ENCODE measurements at places on chromosomes 1 and 21. TPM values are rescaled to one million over a fixed set of nuclear protein-coding genes. Genes with fewer than 3 reads are reported as not detected.

DNA sequence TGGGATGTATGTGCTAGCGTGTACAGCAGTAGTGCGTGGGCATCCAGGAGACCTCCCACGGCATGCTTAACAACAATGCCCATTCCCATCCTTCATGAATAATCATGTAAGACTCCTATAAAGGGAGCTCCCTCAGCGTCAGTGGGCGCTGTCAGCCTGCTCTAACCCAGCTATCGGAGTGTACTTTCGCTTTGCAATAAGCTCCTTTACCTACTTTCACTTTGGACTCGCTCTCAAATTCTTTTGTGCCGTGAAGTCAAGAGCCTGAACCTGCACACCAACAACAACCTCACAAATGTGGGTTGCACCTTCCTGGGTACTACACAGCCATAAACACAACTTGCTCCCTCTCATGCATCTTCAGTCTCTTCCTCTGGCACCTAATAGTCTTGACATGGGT lies 114.8 kb upstream of the PAXBP1 start:
- DNase-seq = no peak

Gene GUCA2B
- total RNA-seq = not detected

Gene TMEM54
- total RNA-seq = 0.92 TPM

DNA sequence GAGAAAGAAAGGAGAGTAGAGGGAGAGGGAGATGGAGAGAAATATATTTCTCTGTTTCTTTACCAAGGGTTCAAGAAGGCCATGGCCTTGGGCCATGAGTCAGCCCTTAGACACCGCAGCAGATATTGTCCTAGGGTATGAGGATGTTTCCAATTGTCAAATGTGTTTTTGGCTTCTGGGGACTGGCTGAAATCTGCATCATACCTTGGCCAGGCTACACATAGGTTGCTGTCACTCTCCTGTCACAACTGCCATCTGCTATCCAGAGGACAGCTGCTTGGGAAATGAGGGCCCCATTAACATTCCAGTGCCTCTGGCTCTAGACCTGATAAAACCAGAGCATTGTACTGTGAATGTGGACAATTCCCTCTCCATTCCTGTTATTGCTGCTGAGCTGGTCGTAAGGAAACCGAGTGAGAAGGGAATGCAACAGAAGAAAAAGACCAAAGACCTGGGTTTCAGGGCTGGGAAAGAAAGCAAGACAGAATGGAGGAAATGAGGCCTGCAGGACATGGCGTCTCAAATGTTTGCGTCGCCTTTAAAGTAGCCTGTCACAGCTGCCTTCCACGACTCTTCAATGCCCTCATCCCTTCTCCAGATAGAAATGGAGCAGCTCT lies 8.8 kb upstream of the PIGC start:
- DNase-seq = no peak

DNA sequence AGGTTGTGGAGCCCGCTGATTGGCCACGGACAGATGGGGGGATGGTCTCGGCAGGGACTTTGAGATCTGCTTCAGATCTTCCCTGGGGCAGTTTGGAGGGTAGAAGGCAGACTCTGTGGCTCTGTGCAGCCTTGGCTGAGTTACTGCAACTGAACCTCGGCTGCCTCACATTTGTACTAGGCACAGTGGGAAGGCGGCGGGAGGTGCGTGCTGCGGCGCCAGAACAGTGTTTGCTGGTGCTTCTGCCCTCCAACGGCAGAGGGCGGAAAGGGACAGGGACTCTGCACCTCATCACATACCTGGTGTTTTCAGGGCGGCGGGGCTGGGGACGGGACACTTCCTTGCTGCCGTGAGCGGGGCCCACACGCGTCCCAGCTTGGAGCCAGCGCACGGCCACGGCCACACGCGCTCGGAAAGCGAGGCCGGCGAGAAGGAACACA lies 26.2 kb downstream of the SLC66A1 start:
- peak; percentile 65 for DNase-seq

Gene SYTL1
- total RNA-seq = 3.9 TPM

Gene CLCA2
- not detected for total RNA-seq

DNA sequence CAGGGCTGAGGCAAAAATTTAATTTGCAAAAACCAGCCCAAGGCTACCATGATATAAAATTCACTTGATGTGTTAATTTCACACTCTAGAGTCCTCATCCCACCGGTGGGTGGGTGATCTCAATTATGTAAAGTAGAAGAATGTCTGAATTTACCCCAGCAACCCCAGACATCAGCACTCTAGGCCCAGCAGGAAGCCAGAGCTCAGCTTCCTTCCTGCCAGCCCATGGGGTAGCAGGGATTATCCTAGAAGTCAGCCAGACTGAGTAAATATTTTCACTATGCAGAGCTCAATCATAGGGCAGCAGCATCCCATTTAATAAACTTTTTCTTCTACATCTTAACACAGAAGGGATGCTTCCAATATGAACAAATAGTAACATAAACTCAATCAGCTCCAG lies 71.0 kb downstream of the SIPA1L2 start:
- DNase-seq = no peak

- no peak for DNase-seq
Measured at GRCh38 chr1:207826557-207827487, 75.0 kb downstream of the CD46 start.

- DNase-seq = no peak
Measured at GRCh38 chr1:24022581-24023361, 42.6 kb upstream of the SRSF10 start.

DNA sequence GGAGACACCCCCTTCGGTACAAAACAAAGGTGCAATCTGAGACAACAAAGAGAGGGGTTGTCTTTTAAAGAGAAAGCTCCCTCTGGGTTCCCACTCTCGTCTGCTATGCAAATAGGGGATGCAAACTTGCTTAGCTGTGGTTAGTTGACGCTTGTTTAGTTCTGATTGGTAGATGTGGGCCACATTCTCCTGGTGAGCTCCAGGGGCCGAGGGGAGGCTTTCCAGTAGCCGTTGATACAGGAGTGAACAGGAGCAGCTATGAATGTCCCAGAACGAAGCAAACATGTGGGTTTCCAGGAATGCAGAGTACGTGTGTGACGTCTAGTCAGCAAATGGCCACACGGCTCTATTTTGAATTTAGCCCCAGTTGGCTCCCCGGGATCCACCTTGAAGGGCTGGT lies 14.7 kb downstream of the TFF2 start:
- DNase-seq = peak; percentile 3

DNA sequence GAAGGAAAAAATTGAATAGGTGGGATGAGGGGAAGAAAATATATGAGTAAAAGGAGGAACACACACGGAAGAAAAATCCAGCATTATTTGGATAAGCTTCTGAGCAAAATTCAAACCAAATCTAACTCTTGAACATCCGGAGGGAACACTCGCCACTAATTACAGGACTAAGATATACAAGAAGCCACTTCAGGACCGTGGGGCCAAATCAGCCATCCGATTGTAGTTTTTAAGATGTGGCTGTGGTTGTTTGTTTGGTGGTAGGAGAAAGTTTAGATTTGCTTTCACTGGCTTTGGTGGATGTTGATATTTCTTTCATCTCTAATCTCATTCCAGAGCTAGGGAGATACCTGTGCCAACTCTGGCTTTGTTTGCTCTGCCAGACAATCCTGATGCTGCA lies 43.7 kb upstream of the ADAMTS1 start:
- no peak for DNase-seq

DNA sequence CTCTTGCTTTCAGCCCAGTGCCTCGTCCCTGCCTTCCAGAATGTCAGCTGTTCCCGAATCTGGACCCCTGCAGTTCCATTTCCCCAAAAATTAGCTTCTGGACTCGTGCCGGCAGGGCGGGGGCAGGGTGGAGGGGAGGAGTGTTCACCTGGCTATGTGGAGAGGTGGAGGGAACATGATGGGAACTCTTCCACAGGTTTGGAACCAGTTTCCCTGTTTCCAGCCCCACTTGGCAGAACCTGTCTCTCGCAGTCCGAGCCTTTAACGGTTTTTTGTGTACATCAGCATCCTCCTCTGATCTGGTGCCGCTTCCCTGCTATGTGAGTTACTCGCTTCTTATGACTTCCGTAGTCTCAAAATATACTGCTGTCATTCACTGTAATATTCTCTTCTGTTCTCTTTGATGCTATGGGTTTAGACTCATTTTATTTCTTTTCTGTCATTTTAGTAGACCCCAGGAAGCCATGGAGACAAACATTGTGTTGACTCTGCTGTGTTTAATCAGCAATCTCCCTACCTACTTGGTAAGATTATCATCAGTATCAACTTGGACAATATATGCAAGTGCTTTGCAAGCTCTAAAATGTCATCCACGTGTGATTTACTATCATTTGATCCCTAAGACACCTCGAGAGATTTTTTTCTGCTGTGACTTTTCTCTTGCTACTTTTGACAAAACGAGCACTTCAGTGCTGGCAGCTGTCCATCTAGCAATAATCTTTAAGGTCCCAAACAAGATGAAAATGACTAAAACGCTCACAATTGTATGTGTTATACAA lies 33.3 kb upstream of the HNRNPU start:
- no peak for DNase-seq

- no peak for DNase-seq
Measured at GRCh38 chr21:45578811-45579381, 36.7 kb upstream of the SLC19A1 start.

DNA sequence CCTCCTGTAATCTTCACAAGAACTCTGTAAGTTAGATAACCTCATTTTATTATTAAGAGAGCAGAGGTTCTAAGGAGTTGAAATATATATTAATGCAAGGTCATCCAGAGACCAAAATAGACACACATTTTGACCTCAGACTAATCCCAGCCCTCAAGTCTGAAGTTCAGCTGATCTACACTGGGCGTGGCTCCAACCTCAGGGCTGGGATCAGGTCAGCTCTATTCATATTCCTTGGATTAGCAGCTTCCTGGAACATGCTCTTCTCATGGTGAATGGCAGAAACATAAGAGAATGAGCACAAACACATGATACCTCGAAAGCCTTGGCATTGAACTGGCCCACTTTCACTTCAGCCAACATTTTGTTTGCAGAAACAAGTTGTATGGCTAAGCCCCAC lies 200.8 kb upstream of the ST6GALNAC5 start:
- DNase-seq = no peak

DNA sequence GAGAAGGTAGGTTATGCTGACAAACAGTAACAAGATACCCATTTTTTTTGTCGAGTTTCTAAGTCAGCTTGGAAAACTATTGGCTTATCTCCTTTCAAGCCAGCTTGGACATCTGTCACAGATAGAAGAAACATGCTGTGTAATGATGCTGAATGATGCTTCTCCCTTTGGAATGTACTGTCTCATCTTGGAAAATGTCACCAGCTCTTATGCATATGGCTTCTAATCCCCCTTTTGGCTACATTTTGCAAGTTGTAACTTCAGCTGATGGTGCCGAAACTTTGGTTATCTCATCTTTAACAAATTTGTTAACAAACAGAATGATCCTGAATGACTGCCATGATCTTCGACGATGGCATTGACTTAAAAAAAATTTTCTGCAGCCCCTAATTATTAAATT lies 68.8 kb upstream of the ST6GALNAC3 start:
- no peak for DNase-seq

Gene BATF3
- total RNA-seq = 1.0 TPM

Gene GPR52
- 4.8 TPM for total RNA-seq

Gene LHX8
- total RNA-seq = not detected

Gene WDR4
- total RNA-seq = 12.9 TPM

DNA sequence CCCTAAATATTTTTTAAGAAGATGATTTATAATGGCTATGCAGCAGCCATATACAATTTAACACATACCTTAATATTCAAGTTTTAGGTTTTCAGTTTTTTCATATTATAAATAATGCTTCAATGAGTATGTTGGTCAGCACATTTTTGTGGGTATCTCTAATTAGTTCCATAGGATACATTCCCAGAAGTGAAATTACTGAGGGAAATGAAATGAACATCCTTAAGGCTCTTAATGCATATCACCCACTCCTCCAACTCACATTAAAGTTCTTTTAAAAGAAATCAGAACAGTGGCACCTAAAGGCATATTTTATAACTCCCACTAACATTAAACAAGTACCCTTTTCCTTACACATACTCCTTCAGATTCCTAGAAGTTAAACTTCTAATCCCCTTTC lies 56.1 kb downstream of the EYA3 start:
- no peak for DNase-seq

DNA sequence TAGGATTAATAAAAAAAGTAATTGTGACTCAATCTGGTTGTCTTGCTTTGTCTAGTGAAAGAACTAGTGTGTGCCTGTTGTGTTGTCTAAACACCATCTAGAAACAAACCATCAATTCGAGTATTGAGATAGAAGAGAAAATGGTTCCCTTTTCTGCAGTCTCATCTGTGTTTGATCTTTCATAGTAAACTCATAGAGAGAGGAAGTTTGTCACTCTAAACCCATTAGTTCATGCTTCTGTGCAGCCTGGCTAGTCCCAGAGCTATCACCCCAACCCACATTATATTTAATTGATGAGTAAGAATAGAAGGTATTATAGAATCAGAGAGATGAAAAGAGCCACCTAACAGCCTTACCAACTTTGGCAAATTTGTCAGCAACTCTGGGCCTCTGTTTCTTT lies 99.5 kb downstream of the TGFB2 start:
- DNase-seq = no peak

GRCh38 chr1:203328714-203329122 lies 22.2 kb downstream of the FMOD start:
- no peak for DNase-seq

DNA sequence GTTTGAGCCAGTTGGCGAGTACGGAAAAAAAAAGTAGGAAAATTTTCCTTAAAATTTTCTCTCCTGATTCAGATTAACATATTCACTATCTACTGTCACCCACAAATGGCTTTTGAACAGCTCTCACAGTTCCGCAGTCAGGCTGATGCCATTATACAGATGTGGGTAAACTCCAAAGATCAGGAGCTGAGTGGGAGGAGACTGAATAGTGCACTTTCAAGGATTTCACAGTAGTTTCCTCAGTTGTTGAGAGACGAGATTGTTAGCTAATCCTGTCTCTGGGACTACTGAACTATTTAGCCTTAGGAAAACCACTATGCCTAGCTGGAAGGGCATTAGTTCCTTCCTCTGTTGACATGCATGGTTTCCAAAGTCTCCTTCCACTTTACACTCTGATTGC lies 3.2 kb upstream of the DISP1 start:
- DNase-seq = no peak

GRCh38 chr1:41726899-41727748 lies 191.6 kb downstream of the HIVEP3 start:
- peak; percentile 38 for DNase-seq

DNA sequence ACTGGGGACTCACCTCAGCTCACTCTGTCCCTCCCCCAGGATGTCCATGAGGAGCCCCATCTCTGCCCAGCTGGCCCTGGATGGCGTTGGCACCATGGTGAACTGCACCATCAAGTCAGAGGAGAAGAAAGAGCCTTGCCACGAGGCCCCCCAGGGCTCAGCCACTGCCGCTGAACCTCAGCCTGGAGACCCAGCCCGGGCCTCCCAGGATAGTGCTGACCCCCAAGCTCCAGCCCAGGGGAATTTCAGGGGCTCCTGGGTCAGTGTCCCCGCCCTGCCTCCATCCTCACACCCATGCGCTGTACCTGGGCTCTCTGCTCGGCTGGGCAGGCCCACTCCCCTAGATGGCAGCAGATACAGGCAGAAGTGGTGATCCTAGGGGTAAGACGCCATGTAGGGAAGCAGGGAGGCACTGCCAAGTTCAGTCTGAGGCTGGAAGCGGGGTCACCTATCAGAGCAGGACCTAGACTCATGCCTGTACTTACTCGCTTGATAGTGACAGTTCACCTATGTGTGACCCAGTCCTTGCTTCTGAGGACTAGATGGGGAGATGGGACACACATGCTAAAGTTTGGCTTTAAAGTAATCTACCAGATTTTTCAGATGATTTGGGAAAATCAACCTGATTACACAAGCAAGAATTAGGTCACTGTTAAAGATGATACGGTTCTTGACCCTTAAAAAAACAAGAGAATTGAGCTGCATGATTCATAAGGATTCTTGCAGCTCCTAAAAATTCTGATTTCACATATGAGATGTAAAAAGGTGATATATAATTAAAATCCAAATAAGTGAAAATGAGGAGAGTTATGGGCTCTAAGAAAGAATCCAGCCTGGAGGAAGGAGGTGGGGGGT lies 38.7 kb downstream of the ETNK2 start:
- DNase-seq = no peak

All from liver (tissue), 10 donors.